Fibroblast of the aortic adventitia (primary cell): ENCODE measurements at places on chromosomes 7 and 10. TPM values are rescaled to one million over a fixed set of nuclear protein-coding genes. Genes with fewer than 3 reads are reported as not detected.

The TSPAN13 gene
- 4.3 TPM in 1 of 2 replicates, not detected in the other for total RNA-seq

The GPR15LG gene
- total RNA-seq, result not detected in 2 replicates

The IRF5 gene
- not detected in 2 replicates for total RNA-seq

The ZC3HAV1L gene
- total RNA-seq, result 11.9 and 36.6 TPM in 2 replicates

The MACC1 gene
- total RNA-seq, result 0.18 and 0.49 TPM in 2 replicates

The DEPP1 gene
- total RNA-seq, result 17.3 and 73.8 TPM in 2 replicates

The NUDT13 gene
- 1.8 TPM in 2 replicates for total RNA-seq

The CRPPA gene
- total RNA-seq, result 2.5 and 3.2 TPM in 2 replicates

The PAX4 gene
- not detected in 2 replicates for total RNA-seq

The ASAH2 gene
- total RNA-seq, result 0.25 and 1.5 TPM in 2 replicates

The NME8 gene
- not detected in 2 replicates for total RNA-seq

The NYAP1 gene
- 0.81 and 5.6 TPM in 2 replicates for total RNA-seq

The TBX20 gene
- 2.0 and 6.4 TPM in 2 replicates for total RNA-seq

The AQP1 gene
- 2.8 and 4.5 TPM in 2 replicates for total RNA-seq

The LRRC17 gene
- total RNA-seq, result 95.6 and 131 TPM in 2 replicates

The ZPBP gene
- not detected in 2 replicates for total RNA-seq

The PON1 gene
- not detected in 2 replicates for total RNA-seq
